ENCODE measurements at places on chromosomes 13 and 19.

DNA sequence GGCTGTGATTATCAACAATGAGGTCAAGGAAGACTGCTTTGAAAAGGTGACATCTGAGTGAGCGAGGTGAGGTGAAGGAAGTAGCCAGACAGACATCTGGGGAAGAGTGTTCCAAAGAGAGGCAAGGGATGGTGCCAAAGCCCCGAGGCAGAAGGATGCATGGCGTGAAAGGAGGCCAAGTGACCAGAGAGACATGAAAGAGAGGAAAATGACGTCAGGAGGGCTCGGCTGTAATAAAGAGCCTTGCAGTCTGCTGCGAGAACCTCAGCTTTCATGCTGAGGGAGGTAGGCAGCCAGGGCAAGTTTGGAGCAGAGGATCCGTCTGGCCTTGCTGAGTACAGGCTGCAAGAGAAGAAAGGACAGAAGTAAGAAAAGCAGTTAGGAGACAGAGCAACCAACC, 50.8 kb downstream of the FOXO1 start:
- no peak for DNase-seq

GRCh38 chr13:99614465-99614885, 113.2 kb downstream of the TM9SF2 start:
- no peak for DNase-seq

DNA sequence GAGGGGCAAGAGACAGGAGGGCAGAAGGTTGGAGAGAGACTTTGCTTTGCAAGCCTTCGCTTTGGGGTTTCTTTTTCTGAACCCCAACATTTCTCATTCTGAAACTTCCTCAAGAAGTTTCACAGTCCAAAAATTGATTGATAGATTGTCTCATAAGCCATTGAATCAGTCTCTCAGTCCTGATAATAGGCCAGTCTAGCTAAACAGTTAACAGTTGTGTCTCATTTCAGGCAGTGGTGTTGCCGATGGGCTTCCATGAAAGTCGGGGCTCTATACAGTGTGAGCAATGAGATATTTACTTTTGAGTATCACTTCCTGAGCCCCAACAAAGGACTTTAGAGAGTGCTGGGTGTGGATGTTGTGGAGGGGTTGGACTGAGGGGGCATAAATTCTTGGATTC, 26.5 kb upstream of the SPRY2 start:
- no peak for DNase-seq

DNA sequence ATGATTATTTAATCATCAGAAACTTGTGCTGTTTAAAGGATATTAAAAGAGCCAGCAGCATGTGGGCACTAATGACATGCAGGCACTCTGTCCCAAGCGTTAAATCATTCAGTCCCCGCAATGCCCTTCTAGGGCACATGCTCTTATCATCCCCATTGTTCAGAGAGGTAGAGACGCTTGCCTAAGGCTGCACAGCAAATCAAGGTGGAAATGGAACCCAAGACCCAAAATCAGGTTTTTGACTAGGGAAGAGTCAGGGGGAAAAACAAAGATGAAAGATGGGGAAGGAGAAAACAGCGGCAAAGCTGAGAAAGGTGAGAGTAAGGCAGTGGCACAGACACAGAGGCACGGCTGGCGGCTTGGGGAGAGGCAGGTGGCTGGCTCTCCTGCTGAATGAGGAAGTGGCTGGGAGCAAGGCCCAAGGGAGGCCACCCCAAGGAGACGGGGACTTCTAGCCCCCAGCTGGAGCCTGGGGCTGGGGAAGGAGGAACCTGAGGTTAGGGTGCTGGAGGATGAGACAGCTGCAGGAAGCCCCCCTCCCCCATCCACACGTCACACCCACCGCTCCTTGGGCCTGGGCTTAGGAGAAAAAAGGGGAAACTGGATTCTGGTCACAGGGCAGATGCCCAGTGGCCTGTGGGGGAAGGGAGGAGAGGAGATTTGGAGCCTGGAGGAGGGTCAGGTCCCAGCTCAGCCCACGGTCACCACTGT, 1.0 kb upstream of the TYROBP start:
- DNase-seq: no peak

All from NCI-H2081 treated with DMSO at 0.1 percent for 48 hours (cell line).